ENCODE measurements at places on chromosomes 16 and 17. TPM values are rescaled to one million over a fixed set of nuclear protein-coding genes. Genes with fewer than 3 reads are reported as not detected.
A peak's percentile ranks its signal among the peaks of the same experiment; 100 is the strongest.

- peak; percentile 4 for DNase-seq
- H3K27me3 ChIP-seq, result no peaks in the 10 kb centered on the region
- no peaks in the 10 kb centered on the region for H3K36me3 ChIP-seq
- H3K4me1 ChIP-seq, result no peaks in the 10 kb centered on the region
- no peak overlapping the region for H3K27ac ChIP-seq
Observed at GRCh38 chr17:51764387-51764971, 394.0 kb downstream of the CA10 start.

- no peaks in the 10 kb centered on the region for H3K36me3 ChIP-seq
- no peaks in the 10 kb centered on the region for H3K4me1 ChIP-seq
- no peak overlapping the region for H3K27ac ChIP-seq
- no peak for DNase-seq
Observed at GRCh38 chr16:56260378-56261160, 69.3 kb downstream of the GNAO1 start.

DNA sequence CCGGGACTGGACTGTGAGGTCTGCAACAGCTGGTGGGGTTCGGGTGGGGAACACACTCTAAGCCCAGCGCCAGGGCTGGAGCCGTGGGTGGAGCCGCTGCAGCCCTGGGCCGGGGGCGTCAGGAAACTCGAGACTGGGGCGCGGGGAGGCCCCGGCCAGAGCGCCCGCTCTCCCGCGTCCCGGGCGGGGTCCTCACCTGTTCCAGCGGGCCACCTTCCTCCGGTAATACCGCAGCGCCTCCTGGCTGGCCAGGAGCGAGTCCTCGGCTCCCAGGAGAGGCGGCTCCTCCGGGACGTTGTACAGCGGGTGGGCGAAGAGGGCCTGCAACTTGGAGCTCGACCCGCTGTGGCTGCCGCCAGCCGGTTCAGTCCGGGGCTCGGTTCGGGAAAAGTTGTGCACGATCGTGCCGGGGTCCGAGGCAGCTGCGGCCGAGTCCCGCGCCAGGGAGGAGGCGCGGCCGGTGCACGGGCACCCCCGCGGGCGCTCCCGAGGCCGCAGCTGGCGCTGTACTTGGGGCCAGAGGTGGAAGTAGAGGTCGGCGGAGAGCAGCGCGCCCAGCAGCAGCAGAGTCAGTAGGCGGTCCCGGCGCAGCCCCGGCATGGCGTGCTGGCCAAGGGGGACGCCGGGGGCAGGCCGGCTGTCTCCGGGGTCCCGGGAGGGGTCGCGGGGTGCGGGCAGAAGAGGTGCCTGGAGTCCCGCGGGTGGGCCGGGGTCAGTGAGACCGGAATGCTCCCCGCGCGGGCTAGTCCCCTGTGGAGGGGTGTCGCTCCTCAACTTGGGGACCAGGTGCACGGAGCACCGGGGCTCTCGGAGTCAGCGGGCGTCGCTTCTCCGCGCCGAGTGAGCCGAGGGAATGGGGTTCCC, 868 bp downstream of the FAM20A start:
- no peak overlapping the region for H3K4me3 ChIP-seq
- no peak overlapping the region for H3K27ac ChIP-seq
- H3K27me3 ChIP-seq, result peaks cover 3% of the 10 kb centered on the region
- H3K4me1 ChIP-seq, result no peaks in the 10 kb centered on the region

DNA sequence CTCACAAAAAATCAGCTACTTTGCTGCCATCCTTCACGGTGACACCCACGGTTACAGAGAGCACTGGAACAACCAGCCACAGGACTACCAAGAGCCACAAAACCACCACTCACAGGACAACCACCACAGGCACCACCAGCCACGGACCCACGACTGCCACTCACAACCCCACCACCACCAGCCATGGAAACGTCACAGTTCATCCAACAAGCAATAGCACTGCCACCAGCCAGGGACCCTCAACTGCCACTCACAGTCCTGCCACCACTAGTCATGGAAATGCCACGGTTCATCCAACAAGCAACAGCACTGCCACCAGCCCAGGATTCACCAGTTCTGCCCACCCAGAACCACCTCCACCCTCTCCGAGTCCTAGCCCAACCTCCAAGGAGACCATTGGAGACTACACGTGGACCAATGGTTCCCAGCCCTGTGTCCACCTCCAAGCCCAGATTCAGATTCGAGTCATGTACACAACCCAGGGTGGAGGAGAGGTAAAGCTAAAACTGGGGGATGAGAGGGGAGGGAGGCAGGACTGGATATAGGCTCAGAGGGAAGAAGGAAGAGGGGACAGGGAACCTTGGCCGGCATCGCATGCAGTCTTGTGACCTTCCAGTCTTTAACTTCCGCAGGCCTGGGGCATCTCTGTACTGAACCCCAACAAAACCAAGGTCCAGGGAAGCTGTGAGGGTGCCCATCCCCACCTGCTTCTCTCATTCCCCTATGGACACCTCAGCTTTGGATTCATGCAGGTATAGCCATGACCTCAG, 581 bp downstream of the CD68 start:
- peak overlapping the region; percentile 78 for H3K27ac ChIP-seq
- no peak overlapping the region for H3K4me3 ChIP-seq
- no peaks in the 10 kb centered on the region for H3K27me3 ChIP-seq
- peaks cover 52% of the 10 kb centered on the region for H3K4me1 ChIP-seq
- DNase-seq, result no peak

GRCh38 chr16:31488468-31489297, 5.8 kb downstream of the SLC5A2 start:
- H3K27ac ChIP-seq, result no peak overlapping the region
- H3K4me1 ChIP-seq, result 0 out of 2 replicates have a peak, but pooled peaks cover 3% of the 10 kb centered on the region
- H3K27me3 ChIP-seq, result no peaks in the 10 kb centered on the region
- H3K36me3 ChIP-seq, result no peaks in the 10 kb centered on the region

DNA sequence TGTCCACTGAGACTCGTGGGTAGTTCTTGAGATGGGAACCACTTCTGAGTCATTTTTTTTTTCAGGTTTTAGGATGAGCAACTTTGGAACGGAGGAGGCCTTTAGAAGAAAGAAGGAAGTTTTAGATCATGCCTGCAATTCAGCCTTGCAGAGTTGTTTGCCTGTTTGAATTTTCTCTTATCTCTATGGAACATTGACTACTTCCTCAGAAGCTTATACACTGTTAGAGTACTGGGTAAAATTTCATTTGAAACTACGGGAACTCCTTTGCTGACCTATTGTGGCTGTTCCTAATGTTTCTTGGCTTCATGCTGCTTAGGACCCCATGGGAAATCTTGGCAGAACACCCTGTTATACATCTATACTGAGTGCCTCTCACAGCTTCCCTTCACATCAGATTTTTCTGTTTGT, 70.8 kb downstream of the MAP2K6 start:
- DNase-seq, result no peak
- no peaks in the 10 kb centered on the region for H3K27me3 ChIP-seq
- no peak overlapping the region for H3K4me3 ChIP-seq
- no peaks in the 10 kb centered on the region for H3K4me1 ChIP-seq
- no peaks in the 10 kb centered on the region for H3K36me3 ChIP-seq

DNA sequence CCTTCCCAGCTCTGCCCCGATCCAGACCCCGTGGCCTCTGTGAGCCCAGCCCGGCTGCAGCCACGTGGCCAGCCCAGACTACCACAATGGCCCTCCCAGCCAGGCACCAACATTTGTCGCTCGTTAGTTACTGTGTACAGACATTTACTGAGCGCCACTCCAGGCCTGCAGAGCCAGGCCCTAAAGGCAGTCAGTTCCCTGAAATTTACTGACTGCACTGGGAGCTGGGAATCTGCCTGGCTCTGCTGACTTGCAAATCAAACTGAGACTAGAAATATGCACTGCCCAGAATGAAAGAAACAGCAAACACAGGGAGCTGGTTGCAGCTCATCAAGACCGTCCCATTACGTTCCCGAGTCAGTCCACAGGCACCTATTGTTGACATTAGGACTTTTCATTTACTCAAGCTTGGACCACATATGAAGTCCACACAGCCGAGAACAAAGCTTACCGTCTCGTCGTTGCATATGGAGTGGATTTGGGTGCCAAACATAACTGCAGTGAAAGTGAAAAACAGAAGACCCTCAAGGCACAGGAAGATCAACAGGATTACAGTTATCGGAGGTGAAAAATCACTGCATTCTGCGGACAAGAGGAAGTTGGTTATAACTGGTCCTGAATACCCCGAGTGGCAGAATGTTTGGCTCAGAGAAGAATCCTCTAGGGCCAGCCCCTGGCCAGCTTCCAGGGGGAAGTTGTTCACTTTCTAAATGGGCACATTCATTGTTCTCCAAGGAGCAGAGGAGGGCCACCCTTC, 34.5 kb downstream of the ZDHHC7 start:
- H3K4me3 ChIP-seq, result no peak overlapping the region
- no peaks in the 10 kb centered on the region for H3K4me1 ChIP-seq
- no peak for DNase-seq
- no peak overlapping the region for H3K27ac ChIP-seq

DNA sequence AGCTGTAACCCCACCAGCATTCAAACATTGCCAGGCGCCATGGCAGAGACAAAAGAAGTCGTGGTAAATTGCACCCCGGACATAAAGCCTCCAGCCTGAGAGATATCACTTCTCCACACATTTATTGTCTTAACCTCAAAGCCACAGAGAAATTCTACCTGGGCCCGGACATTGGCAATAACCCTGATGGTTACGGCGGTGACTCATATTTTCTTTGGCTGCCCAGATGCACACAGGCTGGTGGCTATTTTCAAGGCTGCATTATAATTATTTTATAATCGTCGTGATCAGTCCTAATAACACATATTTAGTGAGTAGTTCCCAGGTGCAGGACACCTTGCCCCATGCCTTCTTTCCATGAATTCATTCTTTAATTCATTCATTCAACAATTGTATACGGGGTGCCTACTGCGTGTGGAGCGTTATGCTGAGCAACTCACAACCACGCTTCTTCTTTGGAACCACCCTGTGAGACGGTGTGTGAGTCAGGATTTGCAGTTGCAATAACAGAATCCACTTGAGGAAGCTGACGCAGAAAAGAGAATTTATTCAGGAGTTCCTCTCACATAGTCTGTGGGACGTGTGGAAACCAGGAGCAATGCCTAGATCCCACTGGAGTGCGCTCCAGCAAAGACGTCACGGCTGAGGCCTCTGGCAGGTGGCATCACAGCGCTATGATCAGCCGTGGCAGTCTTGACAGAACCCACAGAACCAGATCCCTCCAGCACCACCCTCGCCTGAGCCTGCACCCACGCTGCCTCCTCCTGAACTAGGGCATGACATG, 245.7 kb downstream of the FOXL1 start:
- H3K4me3 ChIP-seq, result no peak overlapping the region
- no peaks in the 10 kb centered on the region for H3K4me1 ChIP-seq
- H3K36me3 ChIP-seq, result no peaks in the 10 kb centered on the region
- no peak for DNase-seq

- H3K27me3 ChIP-seq, result no peaks in the 10 kb centered on the region
- no peak overlapping the region for H3K27ac ChIP-seq
- peaks cover 44% of the 10 kb centered on the region for H3K36me3 ChIP-seq
- H3K4me3 ChIP-seq, result no peak overlapping the region
Observed at GRCh38 chr16:89288966-89289365, 71.5 kb downstream of the ZNF778 start.

DNA sequence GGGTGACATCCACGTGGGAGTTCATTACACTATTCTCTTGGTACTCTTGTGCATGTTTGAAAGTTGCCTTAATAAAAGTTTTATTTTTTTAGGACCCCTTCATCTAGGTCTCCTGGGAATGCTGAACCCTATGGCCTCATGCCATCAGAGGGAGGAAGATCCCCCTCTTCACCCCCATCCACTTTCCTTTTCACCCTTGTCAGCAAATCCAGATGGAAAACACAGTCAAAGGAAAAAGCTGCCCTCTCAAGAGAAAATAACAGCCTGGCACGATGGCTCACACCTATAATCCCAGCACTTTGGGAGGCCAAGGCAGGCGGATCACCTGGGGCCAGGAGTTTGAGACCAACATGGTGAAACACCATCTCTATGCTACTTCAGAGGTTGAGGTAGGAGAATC, 274.2 kb downstream of the XYLT1 start:
- H3K36me3 ChIP-seq, result peaks cover 4% of the 10 kb centered on the region
- no peak overlapping the region for H3K27ac ChIP-seq
- DNase-seq, result no peak
- no peak overlapping the region for H3K4me3 ChIP-seq
- H3K27me3 ChIP-seq, result no peaks in the 10 kb centered on the region

DNA sequence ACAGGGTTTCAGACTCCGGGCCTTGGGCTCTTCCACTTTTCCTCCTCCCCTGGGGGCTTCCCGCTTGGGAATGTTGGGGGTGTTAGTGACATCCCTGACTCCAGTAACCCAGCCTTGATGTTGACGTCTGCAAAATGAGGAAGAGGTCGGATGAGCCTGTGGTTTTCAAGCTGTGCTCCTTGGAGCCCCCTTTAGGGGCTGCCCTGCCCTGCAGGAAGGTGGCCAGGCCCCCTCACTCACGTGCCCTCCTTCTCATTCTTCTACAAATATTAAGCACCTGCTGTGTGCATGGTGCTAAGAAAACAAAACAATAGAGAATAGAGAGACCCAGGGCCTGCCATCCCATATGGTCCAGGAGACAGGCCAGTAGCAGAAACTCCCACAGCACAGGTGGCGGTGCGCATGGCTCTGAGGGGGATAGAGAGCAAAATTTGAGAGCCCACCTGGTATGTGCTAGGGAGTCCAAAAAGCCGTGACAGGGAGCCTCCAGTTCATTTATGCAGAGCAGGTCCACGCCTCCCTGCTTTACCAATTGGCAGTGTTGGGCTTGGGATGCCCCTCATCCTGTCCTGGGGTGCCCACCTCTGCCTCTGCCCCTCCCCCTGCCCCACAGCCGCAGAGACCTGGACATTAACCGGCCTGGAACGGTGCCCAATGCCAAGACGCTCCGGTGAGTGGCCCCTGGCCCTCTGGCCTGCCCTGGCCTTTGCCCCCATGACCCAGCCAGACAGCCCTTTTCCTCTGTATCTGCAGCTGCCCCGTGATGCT, 7.4 kb downstream of the NDRG4 start:
- no peak overlapping the region for H3K27ac ChIP-seq
- no peaks in the 10 kb centered on the region for H3K4me1 ChIP-seq
- no peak overlapping the region for H3K4me3 ChIP-seq
- no peaks in the 10 kb centered on the region for H3K36me3 ChIP-seq
- H3K27me3 ChIP-seq, result no peaks in the 10 kb centered on the region
- DNase-seq, result no peak

GRCh38 chr16:31213877-31214707, at the start of gene TRIM72:
Gene TRIM72, plus strand, starts transcription at chr16:31214119. Its CDS starts 620 bp downstream, at chr16:31214739.
- no peak for DNase-seq
- H3K27me3 ChIP-seq, result peaks cover 14% of the 10 kb centered on the region
- no peak within 1 kb of the TSS for H3K4me3 ChIP-seq
- H3K36me3 ChIP-seq, result no peaks in the 10 kb centered on the region
- peaks cover 14% of the 10 kb centered on the region for H3K4me1 ChIP-seq

CYGB gene
- total RNA-seq, result not detected

TMEM220 gene
- not detected for total RNA-seq

GUCY2D gene
- not detected for total RNA-seq

HS3ST6 gene
- total RNA-seq, result not detected

MMP25 gene
- total RNA-seq, result 0.35 TPM

PDE6G gene
- 6.0 TPM for total RNA-seq

TMED6 gene
- total RNA-seq, result 0.48 TPM

ELP5 gene
- 71.0 TPM for total RNA-seq
